ENCODE measurements at places on chromosomes 5 and 9.

GRCh38 chr5:62948301-62948700, 369.7 kb downstream of the LRRC70 start:
- DNase-seq: no peak

DNA sequence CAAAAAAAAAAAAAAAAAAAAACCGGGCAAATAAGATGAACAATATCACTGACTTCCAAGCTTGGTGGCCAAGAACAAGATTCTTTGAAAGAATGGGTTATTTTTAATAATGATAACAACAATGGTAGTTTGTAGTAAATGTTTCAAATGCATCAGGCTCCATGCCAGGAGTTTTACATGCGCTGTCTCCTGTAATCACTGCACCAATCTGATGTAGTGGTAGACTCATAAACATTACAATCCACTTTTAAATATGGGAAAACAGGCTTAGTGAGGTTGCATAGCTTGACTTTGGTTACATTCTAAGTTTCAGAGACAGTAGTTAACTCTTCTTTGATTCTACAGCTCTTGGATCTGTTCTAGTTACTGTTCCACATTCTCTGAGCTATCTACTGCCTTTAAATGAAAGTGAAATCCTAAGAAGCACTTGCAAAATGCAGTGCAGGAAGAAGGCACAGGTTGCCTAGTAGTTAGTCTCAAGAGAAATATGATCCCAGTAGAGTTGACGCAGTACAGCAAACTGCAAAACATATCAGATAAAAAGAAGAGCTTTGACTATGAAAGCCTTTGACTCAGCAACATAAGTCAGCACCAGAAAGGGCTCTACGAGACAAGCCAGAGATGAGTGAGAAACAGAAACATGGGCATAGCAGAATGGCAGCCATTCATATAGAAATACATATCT, 62.1 kb downstream of the PDE4D start:
- DNase-seq: no peak

- no peak for DNase-seq
Observed at GRCh38 chr9:125850763-125851162, 103.6 kb downstream of the PBX3 start.

DNA sequence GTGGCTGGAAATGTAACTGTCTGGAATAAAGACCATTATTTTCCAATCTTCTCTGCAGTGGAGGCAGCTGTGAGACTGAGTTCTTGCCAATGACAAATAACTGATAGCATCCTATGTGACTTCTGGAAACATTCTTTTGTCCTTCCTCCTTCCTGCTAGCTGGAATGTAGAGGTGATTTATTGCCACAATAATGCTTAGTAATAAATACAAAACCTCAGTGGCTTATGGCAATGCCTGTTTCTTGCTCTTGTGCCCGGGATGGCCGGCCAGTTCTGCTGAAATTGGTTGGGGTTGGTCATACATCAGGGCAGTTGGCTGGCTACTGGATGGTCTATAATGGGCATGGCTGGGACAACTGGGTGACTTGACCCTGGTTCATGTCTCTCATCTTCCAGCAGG, 12.2 kb upstream of the TEX48 start:
- DNase-seq: no peak

- no peak for DNase-seq
Observed at GRCh38 chr5:121850272-121850671, 1.4 kb upstream of the FTMT start.

Data from GM19239 (cell line).